ENCODE measurements at places on chromosomes 7 and 10.
A peak's percentile ranks its signal among the peaks of the same experiment; 100 is the strongest.

DNA sequence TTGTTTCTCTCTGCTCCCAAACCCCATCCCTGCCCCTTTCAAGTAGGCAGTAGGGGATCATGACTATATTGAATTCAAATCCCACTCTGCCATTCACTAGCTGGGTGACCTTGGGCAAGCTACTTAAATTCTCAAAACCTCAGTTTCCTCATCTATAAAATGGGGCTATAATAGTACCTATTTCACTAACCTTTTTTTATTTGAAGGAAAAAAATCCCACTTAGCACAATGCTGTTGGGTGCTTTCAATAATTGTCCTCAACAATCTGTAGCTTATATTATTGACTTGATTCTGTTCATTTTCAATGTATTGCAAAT lies 190.4 kb upstream of the YAE1 start:
- DNase-seq, result no peak

- peak; percentile 67 for DNase-seq
Measured at GRCh38 chr10:125123476-125124114, 36.8 kb downstream of the CTBP2 start.

DNA sequence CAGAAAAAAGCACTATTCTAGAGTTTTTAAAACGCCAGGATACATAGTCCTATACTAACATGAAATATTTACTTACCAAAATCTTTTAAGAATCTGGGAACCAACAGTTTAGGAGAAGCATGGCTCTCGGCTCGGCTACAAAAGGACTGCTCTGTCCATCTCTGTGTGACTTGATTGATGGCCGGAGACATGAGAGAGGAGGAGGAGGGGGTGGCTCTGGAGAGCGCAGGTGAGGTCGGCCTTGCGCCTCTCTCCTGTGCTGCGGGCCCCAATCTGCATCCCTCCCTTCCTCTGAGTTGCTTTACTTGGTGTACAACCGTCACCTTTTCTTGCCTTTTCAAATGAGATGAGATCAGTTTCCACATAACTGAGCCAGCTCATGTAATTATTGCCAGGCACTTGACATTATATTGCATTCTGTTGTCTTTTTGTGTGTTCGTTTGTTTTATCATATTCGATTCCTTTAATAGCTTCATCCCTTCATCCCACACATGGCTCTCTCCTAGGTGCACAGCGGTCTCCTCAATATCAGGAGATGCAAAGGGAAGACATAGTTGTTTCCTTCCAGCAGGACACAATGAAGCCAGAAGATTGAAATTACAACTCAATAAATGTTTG lies 87.8 kb upstream of the KLF6 start:
- no peak for DNase-seq

DNA sequence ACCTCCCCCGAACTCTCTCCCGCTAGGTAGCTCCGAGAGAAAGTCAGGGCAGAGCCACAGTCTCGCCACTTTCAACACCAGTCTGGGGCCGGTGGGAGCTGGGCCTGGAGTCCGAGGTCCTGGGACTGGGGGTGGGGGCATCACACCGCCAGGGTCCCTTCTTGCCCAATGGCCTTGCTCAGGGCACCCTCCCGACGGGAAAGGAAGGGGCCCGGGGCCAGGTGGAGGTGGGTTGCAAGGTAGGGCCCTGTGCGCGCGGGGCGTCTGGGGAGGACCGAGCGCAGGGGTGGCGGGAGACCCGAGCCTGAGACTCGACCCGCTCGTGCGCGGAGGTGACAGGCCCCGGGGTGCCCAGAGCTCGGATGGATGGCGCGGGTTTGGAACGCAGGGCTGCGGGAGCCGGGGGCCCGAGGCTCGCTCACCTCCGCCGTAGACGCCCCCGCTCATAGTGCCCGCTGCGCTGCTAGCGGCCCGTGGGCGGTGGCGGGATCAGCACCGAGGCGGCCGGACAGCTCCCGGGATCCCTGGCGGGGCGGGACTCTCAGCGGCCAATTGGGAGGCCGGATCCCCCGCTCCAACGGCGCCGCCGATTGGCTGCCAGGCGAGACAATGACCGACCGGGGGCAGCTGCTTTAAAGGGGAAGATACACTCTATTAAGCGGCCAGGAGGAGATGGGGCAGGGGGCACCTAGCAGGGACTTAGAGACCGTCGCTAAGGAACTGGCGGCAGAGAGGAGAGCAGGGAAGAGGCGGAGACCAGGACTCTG lies at the start of gene ACTL6B:
Gene ACTL6B (minus strand): TSS at position 541 of the 767 bp plus-strand sequence. CDS start 94 bp downstream, at position 447.
- DNase-seq, result no peak

- DNase-seq, result no peak
Measured at GRCh38 chr10:20879136-20879535, 18.0 kb downstream of the NEBL start.

All from AG10803 (cell line).